ENCODE measurements at places on chromosomes 2 and 18. TPM values are rescaled to one million over a fixed set of nuclear protein-coding genes. Genes with fewer than 3 reads are reported as not detected.

- DNase-seq, result no peak
- no peaks in the 10 kb centered on the region for H3K4me1 ChIP-seq
- no peak overlapping the region for H3K4me3 ChIP-seq
- no peak overlapping the region for H3K27ac ChIP-seq
Measured at GRCh38 chr2:216914491-216914890, 54.6 kb upstream of the TNP1 start.

DNA sequence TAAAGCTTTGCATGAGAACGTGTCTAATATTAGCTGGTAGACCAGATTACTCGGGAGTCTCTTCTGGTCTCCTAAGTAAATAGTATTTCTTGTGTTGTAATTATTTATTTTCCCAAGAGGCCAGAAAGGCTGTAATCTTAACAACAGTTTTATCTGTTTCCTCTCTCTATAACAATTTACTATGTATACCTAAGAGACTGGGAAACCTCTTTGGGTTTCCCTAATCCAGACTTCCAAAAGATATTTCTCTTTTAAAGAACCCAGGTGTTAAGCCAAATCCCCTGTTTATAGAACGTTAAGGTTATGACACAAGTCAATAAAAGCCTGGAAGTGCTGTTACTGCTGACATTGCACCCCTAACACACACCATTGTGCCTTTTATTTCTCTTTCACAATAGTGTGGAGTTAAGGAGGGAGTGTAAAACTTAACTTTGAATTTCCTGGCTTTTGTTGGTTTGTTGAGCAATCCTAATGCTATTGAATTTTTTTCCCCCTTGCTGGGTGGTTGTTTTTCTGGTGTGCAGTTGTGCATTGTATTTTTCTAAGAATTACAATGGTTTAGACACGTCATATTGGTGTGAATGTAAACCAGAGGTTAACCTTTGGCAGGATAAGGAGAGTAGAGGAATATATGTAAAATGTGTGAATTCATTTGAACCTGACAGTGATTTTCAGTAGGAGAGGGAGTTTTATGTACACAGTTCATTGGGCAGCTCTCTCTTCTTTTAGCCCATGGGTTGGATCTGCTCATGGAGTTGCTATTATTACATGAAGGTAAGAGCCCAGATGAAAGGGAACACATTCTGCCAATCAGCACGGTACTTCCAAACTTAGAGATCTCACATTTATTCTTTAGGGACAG is 192.8 kb downstream of the MTX2 start:
- no peak overlapping the region for H3K4me3 ChIP-seq
- H3K4me1 ChIP-seq, result no peaks in the 10 kb centered on the region
- H3K27me3 ChIP-seq, result peaks cover 10% of the 10 kb centered on the region
- no peak overlapping the region for H3K27ac ChIP-seq

SKA1 gene
- total RNA-seq, result 26.5 TPM

- peak within 1 kb of the TSS; percentile 48 for H3K27ac ChIP-seq
- no peaks in the 10 kb centered on the region for H3K27me3 ChIP-seq
- DNase-seq, result peak; percentile 75
- H3K4me1 ChIP-seq, result peaks cover 60% of the 10 kb centered on the region
- H3K36me3 ChIP-seq, result no peaks in the 10 kb centered on the region
Measured at GRCh38 chr2:172427256-172427989, at the start of gene ITGA6. TSS of gene ITGA6 (plus strand) at chr2:172427586.

- DNase-seq, result no peak
- H3K27me3 ChIP-seq, result no peaks in the 10 kb centered on the region
- H3K4me1 ChIP-seq, result peaks cover 21% of the 10 kb centered on the region
- no peak overlapping the region for H3K27ac ChIP-seq
Measured at GRCh38 chr18:12861637-12862036, 22.4 kb downstream of the PTPN2 start.

GRCh38 chr2:33606622-33607021 is 7.5 kb upstream of the FAM98A start:
- no peaks in the 10 kb centered on the region for H3K36me3 ChIP-seq
- no peak overlapping the region for H3K4me3 ChIP-seq
- DNase-seq, result no peak

DNA sequence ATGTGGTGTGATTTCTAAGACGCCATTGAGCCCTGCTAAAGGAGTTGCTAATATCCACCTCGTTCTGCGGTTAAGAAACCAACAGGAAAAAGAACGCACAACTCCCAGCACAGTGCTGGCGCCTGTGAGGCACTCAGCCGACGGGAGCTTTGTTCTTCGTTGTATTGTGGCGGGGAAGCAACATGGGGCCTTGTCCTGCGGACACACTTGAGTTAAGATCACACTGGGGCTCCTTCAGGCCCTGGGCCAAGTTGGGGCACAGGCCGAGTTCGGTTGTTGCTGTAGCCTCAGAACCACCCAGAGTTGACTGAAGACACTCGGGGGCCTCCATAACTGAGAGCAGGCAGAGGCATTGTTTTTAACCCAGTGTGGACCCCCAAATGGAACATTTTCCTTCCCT is 30.6 kb upstream of the CD8A start:
- H3K4me3 ChIP-seq, result peak overlapping the region; percentile 48
- H3K27me3 ChIP-seq, result no peaks in the 10 kb centered on the region
- H3K36me3 ChIP-seq, result no peaks in the 10 kb centered on the region
- peak overlapping the region; percentile 71 for H3K27ac ChIP-seq

DNA sequence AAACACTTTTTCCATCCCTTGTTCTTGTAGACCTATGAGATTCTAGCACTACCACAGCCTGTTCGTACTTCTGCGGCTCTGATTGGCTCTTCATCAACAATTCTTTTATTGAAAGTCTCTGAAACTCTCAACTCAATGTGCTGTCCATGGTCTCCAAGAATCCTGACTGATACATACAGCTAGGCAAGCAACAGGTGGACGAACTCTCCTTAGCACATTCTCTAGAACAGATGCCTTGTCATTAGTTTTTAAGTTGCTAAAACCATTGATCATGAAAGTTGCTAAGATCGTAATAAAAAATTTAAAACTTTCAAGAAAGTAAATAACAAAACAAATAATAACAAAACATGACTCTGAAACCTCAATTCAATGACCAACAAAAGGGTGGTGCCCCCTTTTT is 210.5 kb downstream of the EPHA4 start:
- H3K27me3 ChIP-seq, result no peaks in the 10 kb centered on the region
- H3K4me3 ChIP-seq, result no peak overlapping the region
- no peaks in the 10 kb centered on the region for H3K36me3 ChIP-seq
- H3K4me1 ChIP-seq, result no peaks in the 10 kb centered on the region
- no peak overlapping the region for H3K27ac ChIP-seq

GRCh38 chr2:39623917-39624316 is 41.8 kb upstream of the TMEM178A start:
- H3K4me3 ChIP-seq, result no peak overlapping the region
- H3K27ac ChIP-seq, result no peak overlapping the region
- peaks cover 4% of the 10 kb centered on the region for H3K27me3 ChIP-seq
- DNase-seq, result no peak
- no peaks in the 10 kb centered on the region for H3K36me3 ChIP-seq

TRIM43B gene
- total RNA-seq, result not detected

DNA sequence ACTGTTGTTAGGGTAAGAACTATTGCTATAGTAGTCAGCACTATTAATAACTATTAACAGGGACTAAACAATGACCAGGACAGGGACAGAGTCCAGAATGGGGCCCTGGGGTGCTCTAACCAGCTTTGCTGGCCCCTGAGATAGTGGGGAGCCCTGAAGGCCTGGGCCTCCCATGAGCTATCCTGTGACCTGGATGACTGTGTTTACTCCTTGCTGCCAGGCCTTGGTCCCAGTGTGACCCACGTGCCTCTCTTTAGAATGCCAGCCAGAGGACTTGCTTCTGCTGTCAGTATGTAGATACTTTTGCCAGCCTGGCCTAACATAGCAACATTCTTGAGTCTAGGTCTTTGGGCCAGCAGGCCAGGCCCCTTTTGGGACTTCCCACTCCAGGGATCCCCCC is 11.4 kb downstream of the CDK5R2 start:
- H3K27me3 ChIP-seq, result peaks cover 8% of the 10 kb centered on the region
- H3K36me3 ChIP-seq, result no peaks in the 10 kb centered on the region
- no peak overlapping the region for H3K27ac ChIP-seq
- H3K4me1 ChIP-seq, result no peaks in the 10 kb centered on the region
- no peak for DNase-seq

CYBRD1 gene
- total RNA-seq, result 0.95 TPM

DNA sequence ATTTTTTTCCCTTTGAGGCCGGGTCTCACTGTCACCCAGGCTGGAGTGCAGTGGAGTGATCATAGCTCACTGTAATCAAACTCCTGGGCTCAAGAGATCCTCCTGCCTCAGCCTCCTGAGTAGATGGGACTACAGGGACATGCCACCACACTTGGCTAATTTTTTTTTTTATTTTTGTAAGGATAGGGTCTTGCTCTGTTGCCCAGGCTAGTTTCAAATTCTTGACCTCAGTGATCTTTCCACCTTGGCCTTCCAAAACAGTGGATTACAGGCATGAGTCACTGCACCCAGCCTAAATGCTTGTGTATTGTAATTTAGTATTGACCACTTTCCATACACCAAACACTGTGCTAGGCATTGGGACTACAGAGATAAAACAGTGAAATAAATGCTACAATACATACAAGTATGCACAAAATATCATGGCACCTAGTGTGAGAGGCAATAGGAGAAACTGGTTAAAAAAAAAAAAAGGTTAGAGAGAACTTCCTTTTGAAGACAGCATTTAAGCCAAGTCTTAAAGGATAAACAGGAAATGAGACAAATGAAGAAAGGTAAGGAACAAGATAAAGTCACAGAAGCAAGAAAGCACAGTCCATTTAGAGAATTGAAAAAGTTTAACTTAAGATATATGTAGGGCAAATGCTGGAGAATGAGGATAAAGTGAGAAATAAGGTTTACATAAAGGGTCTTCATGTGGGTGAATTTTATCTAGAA is 113.4 kb downstream of the GORASP2 start:
- H3K4me3 ChIP-seq, result peak overlapping the region; percentile 1
- H3K27ac ChIP-seq, result no peak overlapping the region
- no peak for DNase-seq
- peaks cover 33% of the 10 kb centered on the region for H3K4me1 ChIP-seq
- H3K27me3 ChIP-seq, result no peaks in the 10 kb centered on the region

DNA sequence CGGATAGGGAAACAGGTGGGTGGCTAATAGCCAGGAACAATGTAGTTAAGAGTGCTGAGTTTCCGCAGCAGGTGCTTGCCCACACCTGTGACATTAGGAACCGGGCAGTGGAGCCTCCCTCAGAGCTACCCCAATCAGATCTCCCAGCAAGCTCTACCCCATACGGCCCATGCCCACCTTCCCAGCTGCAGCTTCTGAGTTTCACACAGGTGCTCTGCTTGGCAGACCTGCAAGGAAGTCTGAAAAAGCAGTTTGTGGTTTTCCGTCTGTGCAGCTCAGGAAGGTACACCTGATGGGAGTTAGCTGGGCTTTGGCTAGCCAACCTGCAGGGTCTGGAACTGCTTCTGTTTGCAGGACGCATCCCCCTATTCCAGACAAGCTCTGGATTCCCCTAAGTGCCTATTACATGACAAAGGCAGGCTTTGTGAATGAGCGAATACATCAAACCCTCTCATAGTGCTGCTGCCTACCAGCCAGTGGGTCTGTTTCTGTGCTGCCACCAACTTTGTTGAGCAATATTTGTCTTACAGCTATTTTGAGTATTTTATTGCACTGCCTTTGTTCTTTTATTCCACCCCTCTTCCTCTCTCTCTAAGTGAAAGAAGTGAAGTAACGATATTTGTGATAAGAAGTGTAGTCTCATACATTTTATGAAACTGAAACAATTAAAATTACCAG is 24.7 kb upstream of the CEP68 start:
- DNase-seq, result no peak
- H3K4me3 ChIP-seq, result peak overlapping the region; percentile 22
- H3K27ac ChIP-seq, result no peak overlapping the region
- H3K36me3 ChIP-seq, result no peaks in the 10 kb centered on the region
- peaks cover 26% of the 10 kb centered on the region for H3K4me1 ChIP-seq

FOXI3 gene
- total RNA-seq, result not detected

DNA sequence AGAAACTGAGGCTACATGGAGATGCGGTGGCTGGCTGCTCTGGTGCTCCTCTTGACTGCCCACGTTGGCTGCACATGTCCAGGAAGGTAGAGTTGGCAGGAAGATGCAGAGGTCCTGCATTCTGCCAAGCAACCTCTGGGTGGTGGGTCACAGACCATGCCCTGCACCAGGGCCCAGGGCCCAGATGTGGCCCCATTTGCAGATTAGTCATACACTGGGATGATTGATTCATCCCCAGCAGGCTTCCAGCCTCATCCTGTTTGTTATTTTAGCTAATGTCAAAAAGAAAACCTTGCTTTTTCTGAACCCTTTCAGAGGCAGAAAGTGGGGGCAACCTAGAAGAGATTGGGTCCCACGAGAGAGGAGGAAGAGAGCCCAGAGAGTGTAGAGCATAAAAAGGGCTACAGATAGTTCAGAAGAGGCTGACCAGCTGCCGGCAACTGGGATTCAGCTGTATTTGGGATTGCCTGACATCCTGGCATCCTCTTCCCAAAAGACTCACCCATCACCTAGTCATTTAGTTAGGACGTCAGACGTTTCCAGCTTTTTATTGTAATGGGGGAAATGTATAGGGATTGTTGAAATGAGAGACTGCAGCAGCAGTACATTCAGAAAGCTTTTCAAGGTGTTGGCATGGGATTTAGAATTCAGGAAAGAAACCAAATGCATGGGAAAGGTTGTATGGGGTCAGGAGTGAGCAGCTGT is 101.9 kb downstream of the CTIF start:
- no peak for DNase-seq
- H3K4me1 ChIP-seq, result no peaks in the 10 kb centered on the region
- H3K4me3 ChIP-seq, result no peak overlapping the region
- no peak overlapping the region for H3K27ac ChIP-seq

DNA sequence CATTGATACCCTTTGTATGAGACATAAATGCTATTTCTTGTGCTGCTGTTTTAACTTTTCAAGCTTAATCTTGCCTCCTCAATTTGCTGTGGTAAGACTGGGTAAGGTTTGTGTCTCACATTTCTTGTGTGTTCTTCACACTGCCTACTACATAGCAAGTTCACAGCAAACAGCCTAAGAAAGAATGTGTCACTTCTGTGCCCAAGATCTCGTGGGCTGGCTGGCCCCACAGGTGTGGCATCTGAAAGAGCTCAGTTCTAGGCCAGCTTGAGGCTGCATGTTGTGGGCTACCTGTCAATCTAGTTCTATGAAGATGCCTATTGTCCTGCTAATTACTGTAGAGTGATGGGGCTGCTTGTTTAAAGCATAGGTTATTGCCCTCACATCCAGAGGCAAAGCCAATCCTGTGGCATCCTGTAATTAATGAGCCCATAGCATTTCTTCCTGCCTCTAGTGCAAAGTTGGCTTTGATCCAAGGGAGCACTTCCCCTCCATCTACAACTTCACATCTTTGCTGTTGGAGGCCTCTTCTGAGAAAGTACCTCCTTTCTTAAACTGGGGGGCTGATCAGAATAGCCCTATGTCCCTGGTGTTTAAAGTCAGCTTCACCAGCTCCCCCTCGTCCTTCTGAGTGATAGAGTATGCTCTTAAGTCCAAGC is 40.9 kb upstream of the ASPRV1 start:
- DNase-seq, result no peak
- peaks cover 6% of the 10 kb centered on the region for H3K4me1 ChIP-seq
- no peaks in the 10 kb centered on the region for H3K27me3 ChIP-seq
- no peaks in the 10 kb centered on the region for H3K36me3 ChIP-seq

- H3K4me3 ChIP-seq, result no peak overlapping the region
- H3K27me3 ChIP-seq, result no peaks in the 10 kb centered on the region
- no peak overlapping the region for H3K27ac ChIP-seq
- H3K36me3 ChIP-seq, result no peaks in the 10 kb centered on the region
- H3K4me1 ChIP-seq, result no peaks in the 10 kb centered on the region
Measured at GRCh38 chr2:9333591-9334171, 89.6 kb downstream of the ITGB1BP1 start.

SLC23A3 gene
- 2.3 TPM for total RNA-seq

GRCh38 chr2:161246281-161246680 is 61.9 kb upstream of the PSMD14 start:
- H3K4me3 ChIP-seq, result no peak overlapping the region
- no peaks in the 10 kb centered on the region for H3K36me3 ChIP-seq
- peaks cover 32% of the 10 kb centered on the region for H3K4me1 ChIP-seq
- no peaks in the 10 kb centered on the region for H3K27me3 ChIP-seq
- DNase-seq, result no peak
- no peak overlapping the region for H3K27ac ChIP-seq

SALL3 gene
- not detected for total RNA-seq
